ENCODE measurements at places on chromosomes 6 and 20.

DNA sequence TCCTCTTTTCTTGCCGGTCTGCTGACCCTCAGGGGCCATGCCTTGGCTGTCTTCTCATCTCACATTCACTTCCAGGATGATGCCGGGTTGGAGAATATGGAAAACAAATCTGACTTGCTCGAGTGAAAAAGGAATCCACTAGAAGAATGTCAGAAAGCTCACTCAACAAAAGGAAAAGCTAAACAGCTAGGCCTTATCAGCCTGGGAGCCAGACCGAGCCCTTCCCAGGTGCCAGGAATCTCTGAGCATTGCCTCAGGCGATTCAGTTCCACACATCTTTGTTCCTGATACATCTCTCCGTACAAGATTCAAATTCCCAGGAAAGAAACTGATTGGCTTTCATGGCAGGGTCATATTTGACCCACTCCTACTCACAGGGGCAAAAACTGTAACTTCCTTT lies 9.2 kb upstream of the OSER1 start:
- no peak for DNase-seq

GRCh38 chr6:101550451-101550850 lies 156.9 kb downstream of the GRIK2 start:
- no peak for DNase-seq

- no peak for DNase-seq
Observed at GRCh38 chr6:134706153-134706552, 243.7 kb downstream of the ALDH8A1 start.

GRCh38 chr20:13545790-13546189 lies 92.9 kb downstream of the TASP1 start:
- DNase-seq = no peak

- DNase-seq = no peak
Observed at GRCh38 chr6:37130704-37131103, 39.2 kb upstream of the PIM1 start.

GRCh38 chr6:145093226-145093625 lies 642.1 kb downstream of the EPM2A start:
- DNase-seq = no peak

DNA sequence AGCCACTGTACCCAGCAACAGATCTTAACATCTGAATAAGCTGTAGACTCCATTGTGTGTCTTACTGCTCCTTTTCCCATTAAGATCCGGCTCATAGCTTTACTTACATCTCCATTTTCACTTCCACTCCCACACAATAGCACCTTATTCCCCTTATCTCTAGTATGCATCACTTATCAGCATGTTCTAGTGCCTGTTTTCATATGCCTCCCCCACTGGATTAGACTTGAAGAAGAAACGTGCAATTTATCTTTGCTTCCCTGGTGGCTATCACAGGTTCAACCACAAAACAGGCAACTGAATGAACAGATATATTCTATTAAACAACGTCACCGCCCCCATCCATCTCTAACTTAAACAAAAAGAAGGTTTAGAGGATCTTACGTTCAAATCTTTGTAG lies 12.1 kb downstream of the SSR1 start:
- DNase-seq = no peak

DNA sequence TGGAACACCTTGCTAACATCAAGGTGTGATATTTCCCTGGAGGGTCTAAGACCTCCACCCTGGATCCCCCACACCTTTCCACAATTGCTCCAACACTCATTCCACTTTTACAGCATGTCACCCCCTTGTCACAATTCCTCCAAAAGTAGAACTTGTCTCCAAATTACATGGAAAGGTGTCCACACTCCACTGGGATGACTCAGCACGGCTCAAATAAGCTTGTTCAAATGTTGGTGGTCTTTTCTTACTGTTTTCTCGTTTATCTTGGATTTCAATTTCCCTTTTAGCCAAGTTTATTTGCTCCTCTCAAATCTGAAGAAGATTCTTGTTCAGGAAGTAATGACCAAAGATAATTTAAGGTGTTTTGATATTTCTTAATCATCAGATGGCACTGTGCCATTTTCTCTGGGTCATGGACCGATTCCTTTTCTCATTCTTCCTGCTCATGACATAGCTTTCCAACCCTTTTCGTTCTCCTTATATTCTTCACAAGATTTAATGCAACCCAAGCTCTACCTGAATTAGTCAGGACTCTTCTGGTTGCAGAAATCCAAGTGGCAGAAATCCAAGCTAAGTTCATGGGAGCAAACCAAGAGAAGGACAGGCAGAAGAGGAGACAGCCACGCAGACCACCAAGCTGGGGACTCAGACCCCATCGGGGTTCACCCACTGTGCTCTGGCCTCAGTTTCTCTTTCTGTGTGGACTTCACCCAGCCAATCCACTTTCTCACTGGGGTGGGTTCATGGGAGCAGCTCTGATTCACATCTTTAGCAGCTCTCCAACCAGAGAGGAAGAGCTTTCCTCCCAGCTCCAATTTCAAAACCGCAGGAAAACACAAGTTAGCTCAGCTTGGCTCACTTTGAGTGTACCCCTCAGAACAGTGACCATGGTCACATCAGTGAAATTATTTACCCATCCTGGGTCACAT lies 110.5 kb upstream of the CDYL start:
- DNase-seq = no peak

- no peak for DNase-seq
Observed at GRCh38 chr6:138689849-138690248, 83.7 kb upstream of the CCDC28A start.

DNA sequence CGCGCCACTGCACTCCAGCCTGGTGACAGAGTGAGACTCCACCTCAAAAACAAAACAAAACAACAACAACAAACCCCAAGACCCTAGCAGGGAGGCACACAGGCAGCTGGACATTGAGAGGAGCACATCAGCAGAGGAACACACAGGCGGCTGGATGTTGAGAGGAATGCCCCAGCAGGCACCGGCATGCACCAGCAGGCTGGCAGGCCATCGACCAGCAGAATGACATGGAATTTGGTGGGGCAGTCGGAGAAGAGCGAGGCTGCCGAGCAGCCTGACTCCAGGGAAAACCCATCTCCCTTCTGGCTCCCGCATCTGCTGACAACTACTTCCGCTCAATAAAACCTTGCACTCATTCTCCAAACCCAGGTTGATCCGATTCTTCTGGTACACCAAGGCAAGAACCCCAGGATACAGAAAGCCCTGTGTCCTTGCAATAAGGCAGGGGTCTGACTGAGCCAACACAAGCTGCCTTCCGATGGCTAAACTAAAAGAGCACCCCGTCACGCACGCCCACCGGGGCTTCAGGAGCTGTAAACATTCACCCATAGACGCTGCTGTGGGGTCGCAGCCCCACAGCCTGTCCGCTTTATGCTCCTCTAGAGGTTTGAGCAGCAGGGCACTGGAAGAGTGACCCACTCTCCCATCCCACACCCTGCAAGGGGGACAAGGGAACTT lies 60.2 kb downstream of the SLC22A23 start:
- no peak for DNase-seq

- DNase-seq = no peak
Observed at GRCh38 chr20:63132131-63132714, 83.7 kb downstream of the YTHDF1 start.

DNA sequence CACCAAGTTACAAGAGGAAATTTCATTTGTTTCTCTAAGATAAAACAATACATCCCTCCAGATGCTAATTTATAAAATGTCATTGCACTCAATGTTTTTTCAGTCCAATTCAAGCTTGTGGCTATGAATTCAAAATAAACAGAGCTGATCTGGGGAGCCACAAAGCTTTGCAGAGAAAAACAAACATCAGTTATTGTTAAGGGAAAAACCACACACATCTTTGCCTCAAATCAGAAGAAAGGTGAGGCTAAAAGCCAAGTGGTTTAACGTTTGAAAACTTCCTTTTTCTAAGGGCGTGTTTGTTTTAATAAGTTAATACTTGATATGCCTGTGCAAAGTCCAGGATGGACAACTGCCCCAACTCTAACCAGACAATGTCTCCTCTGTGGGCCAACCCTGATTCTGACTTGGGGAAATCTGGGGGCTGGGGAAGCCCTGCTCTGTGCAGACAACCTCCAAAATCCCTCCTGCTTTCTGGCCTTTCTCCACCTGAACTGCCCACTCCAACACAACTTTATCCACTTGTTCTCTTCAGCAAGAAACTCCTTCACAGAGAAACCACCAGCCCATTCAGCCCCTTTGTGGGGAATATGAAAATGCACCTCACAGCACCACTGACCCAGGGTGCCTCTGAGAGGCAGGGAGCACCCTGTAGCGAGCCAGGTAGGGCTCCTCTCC lies 44.6 kb upstream of the NT5E start:
- no peak for DNase-seq

DNA sequence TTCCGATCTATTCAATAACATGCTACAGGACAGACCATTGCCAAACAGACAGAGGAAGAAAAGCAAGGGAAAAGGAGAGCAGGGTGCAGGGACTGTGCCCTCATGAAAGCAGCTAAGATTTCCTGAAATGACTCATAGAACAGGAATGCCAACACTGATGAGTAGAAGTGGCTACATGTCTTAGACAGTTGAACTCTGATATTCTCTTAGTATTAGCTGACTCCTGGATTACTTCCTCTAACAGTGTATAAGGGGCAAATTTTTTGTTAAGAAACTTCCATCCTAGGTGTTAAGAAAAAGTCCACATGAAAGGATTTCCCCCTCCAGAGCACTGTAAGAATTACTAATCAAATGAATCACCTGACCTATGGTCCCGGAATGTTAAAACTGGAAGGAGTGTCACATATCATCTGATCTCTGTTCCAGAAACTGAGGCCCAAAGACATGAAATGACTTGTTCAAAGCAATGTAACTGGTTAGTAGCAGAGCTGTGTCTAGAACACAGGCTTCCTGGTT lies 224.9 kb downstream of the IBTK start:
- peak; percentile 46 for DNase-seq

All from urothelium cell line (cell line).